Cerebellar nuclear complex (tissue), 1 donor: ENCODE measurements at places on chromosomes 3 and 15.

GRCh38 chr3:38457111-38458003, 3.7 kb downstream of the ACVR2B start:
- DNase-seq: no peak

- no peak for DNase-seq
These were observed 41.9 kb downstream of the SMAD6 start for GRCh38 chr15:66743703-66744536.

DNA sequence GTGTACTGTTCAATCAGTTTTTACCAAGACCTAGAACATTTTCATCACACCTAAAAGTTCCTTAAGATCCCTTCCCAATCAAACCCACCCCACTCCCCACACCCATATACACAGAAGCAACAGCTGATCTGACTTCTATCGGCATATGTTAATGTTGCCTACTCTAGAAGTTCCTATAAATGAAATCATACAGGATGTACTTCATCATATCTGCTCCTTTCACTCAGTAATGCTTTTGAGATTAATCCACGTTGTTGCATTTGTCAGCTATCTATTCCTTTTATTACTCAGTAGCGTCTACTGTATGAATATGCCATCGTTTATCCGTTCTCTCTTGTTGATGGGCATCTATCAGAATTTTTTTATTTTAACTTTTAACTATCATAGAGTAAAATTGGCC, 14.3 kb upstream of the FILIP1L start:
- no peak for DNase-seq

DNA sequence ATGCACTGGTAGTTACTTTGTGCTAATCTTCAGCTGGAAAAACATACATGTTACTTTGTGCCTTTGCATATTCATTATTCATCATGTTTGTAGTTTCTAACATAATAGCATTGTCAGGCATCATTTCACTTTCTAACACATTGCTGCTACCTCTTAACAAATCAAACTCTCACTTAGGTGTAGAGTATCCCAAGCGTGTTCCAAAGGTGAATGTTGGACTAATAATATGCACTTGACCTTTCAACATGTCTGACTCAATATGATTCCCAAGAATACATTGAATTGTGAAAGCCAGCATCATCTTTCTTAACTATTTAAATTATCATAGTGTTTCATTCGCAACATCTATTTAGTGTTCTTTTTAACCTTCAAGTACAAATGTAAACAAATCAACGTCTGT, 211.6 kb downstream of the BBX start:
- no peak for DNase-seq

GRCh38 chr3:65901226-65901625, 137.5 kb downstream of the MAGI1 start:
- DNase-seq: no peak

DNA sequence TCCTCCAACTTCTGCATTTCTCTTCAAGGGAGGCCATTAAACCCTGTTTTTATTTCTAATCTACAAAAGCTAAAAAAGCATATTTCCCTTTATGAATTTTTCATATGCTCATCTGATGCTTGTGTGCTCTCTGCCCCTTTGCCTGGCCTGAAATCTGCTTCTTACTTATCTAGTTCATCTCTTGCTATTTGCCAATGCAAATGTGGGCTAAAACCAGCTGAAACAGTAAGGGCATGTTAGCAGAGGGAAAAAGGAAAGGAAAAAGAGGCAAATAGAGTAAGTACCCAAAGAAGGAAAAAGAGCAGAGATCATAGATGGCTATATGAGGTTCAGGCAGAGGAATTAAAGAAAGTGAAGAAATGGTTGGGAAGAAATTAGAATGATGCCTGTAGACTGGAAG, 185.2 kb downstream of the CNTN4 start:
- DNase-seq: no peak

GRCh38 chr3:57108684-57109083, 48.2 kb downstream of the SPATA12 start:
- DNase-seq: no peak

- no peak for DNase-seq
These were observed 266.2 kb downstream of the OPA1 start for GRCh38 chr3:193859195-193859594.

- no peak for DNase-seq
These were observed 145.1 kb downstream of the TNIK start for GRCh38 chr3:171315101-171315500.
